ENCODE measurements at places on chromosomes 3 and 15.

DNA sequence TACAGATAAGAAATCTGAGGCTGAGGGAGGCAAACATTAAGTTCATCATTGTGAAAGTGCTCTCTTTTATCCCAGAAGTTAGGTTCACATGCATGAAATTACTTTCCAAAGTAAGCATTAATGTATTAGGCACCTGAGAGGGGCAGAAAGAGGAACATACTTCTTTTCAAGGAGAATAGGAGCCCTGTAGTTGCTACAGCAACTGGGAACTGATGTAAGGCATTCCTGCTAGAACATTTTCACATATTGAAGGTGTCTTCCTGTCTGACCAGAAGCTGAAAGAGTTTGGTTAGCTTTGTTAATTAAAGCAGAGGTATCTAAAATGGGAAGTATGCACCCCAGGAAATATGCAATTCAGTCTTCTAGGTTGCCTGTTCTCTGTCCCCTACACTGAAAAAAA is 65.5 kb upstream of the ZBTB20 start:
- DNase-seq, result no peak

DNA sequence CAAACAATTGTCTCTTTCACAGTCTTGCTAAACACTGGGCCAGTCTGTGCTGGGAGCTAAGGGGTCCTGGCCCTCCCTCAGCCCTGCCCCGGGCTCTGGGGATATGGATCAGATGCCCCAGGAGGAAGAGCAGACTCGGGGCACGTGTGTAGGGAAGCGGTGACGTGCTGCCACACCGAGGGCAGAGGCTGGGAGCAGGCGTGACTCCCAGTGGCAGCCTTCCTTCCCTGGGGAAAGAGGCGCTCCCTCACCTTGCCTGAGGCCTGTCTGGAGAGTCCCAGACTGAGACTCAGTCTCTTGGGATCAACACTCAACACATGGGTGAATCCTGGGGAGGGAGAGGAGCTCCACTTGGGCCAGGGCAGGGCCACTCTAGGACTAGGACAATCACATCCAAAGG is 54.1 kb upstream of the GRIP2 start:
- no peak for DNase-seq

GRCh38 chr3:119302697-119303551 is 8.7 kb downstream of the ARHGAP31 start:
- DNase-seq, result peak; percentile 61

- no peak for DNase-seq
Measured at GRCh38 chr3:197549261-197549885, 6.4 kb downstream of the BDH1 start.

GRCh38 chr3:115685097-115685496 is 61.8 kb downstream of the GAP43 start:
- no peak for DNase-seq

DNA sequence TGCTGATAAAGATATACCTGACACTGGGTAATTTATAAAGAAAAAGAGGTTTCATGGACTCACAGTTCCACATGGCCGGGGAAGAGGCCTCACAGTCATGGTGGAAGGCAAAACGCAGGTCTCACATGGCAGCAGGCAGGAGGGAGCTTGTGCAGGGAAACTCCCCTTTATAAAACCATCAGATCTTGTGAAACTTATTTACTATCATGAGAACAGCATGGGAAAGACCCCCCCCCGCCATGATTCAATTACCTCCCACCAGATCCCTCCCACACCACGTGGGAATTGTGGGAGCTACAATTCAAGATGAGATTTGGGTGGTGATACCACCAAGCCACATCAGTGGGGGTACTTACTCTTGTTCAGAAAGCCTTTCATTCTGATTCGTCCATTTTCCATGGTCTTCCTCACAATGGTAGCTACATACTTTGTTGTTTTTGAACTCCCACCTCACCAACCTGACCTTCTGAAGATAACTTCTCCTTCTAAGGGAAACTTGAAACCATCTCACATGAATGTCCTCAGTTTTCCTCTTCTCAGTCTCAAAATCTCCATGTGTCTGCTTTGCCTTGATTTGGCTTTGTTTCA is 275.6 kb upstream of the PROK2 start:
- no peak for DNase-seq

DNA sequence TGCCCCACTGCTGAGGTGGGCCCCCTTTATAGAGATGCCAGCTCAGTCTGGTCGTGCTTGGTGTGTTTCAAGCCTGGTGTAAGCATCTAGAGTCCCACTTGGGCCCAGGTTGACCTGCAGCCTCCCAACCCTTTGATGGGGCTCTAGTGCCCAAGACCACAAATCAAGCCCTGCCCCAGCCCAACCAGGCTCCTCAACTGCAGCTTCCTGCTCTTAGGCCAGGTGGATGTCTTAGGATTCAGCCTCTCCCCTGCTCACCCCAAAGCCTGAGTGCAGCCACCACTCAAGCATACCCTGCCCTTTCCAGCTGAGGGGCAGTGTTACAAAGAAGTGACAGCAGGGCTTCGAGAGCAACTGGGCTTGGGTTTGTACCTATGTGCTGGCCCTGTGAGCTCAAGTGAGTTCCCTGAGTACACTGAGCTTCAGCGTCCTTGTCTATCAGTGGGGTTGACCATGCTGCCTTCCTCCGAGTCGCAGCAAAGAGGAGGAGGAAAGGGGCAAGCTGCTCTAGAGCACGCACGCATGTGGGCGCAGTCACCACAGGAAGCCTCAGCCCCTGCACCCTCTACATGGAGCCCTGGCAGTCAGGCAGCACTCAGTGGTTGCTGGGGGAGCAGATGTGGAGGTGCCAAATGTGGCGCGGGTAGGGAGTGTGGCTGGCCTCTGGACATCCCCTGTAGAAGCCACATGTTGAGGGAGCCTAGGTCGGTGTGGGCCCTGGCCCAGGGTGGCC is 120.7 kb downstream of the EEFSEC start:
- DNase-seq, result no peak

GRCh38 chr3:53501178-53501577 is 6.8 kb downstream of the CACNA1D start:
- DNase-seq, result no peak

GRCh38 chr15:57030011-57030410 is 111.6 kb downstream of the TCF12 start:
- DNase-seq, result no peak

DNA sequence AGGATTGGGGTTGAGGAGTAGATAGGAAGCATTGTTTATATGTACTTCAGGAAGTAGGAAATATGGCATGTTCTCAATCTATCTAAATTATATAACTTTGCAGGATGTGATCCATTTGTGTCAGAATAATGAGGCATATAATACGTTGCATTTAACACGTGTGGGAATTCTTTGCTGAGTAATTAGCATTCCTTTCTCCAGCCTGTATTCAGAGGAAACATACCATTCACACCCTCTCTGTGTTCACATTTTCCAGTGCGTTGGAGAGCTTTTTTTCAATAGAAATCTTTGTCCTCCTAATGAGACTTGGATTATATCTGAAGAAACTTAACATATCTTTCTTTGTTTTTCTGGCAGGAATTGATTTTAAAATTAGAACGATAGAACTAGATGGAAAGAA is 33.0 kb upstream of the APH1B start:
- DNase-seq, result peak; percentile 83

DNA sequence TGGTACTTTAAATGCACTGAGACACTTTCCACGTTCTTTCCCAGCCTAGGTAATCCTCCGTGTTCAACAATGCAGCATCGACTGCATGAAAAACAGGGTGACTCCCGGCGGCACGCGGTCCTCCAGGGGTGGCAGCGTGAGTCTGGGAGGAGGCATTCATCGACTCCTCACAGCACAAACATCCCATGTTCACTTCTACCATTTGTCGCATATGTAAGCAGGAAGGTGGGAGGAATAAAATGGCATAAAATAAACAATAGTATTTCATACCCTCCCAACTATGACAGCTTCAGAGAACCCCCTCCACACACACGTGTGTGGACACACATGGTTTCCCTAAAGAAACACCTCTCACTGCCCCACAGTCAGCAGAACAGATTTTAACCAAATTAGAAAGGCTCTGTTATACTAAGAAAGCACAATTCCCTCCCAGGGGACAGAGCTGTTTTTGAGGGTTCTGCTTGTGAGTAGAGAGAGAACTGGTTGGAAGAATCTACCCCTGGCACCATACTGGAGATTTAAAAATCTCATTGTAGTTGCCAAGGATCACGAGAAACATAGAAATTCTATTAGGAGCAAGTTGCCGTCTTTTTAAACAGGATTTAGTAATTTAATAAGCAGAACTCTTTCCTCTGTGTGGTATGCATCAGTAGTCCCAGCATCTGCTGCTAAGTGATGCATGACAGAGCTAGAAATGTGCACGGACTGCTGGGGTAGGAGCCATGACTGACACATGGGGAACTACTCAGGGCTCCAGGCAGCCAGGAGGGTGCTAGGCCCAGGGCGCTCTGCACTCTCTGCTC is 6.0 kb downstream of the FAM43A start:
- peak; percentile 30 for DNase-seq

DNA sequence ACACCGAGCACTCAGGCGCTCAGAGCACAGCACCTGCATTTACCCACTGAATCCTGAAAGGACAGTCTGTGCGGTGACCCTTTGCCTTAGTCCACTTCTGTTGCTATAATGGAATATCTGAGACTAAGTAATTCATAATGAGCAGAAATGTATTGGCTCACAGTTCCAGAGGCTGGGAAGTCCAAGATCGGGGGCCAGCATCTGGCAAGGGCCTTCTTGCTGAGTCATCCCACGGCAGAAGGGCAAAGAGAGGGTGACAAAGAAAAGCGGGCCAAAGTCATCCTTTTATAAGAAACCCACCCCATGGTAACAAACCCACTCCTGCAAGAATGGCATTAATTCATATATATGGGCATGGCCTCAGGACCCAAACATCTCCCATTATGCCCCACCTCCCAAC is 27.7 kb downstream of the POC1A start:
- no peak for DNase-seq

GRCh38 chr3:48194446-48195071 is 6.3 kb upstream of the CDC25A start:
- DNase-seq, result peak; percentile 65

- peak; percentile 3 for DNase-seq
Measured at GRCh38 chr15:72387741-72388140, 10.4 kb upstream of the TMEM202 start.

DNA sequence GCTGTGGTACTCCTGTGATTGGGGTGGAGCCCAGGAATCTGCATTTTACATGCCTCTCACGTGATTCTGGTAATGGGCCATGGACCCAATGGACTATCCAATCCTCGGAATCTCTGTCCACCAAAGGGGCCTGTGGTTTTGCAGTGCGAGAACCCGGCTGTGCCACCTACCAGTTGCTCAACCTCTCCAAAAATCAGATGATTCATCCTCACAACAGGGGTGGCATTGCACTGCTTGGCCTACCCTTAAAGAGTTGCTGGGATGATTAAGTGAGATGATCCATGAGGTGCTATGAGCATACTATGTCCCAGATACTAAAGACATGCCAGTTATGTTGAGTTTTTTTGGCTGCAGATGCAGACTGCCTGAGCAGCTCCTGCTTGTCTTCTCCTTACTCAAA is 5.1 kb downstream of the ANP32A start:
- peak; percentile 40 for DNase-seq

DNA sequence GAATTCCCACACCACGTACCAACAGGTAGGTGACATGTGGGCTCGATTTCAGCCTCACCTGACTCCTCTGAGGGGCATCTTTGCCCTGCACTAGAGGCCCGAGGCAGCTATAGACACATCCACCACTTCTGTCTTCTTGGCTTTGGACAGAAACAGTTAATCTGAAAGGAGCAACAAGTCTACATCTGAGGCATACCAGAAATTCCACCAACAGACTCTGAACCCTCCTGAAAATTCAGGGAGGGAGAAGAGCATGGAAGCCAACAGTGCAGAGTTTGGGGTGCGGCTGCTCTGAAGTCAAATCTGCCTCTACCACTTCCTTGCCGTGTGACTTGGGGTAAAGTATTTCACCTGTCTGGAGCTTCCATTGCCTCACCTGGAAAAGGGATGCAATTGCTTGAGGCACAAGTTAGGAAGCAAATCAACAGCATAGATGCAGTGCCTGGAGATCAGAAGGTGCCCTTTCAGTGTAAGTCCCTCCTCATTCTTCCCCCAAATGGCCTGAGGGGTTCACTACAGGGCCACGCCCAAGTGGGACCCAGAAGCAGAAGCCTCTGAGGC is 119.8 kb downstream of the SHQ1 start:
- no peak for DNase-seq

DNA sequence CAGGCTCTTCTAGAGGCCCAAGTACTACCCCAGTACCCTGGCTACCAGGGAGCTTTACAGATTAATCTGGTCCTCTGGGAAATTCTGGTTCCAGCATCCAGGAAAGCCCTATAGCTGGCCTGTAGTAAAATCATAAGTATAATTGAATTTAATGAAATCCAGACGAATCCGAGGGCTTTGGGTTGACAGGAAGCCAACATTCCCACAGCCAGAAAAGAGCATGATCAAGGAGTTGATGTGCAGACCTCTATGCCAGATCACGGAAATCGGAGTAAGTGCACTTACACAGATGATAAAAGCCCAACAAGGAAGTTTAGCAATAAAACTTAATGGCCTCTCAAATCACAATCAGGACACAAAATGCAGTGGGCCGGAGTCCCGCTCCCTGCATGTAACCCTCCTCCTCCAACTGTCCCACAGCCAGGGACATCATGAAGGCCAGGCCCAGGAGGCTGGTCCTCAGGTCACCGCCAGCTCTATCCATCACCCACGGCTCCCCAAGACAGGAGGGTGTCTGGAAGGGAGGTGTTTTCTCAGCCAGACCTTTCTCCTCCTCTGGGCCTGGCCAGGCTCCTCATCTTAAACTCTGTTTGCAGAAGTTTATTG is 62.8 kb upstream of the SEC22A start:
- DNase-seq, result peak; percentile 70

GRCh38 chr3:196969660-196970546 is 1.3 kb upstream of the PIGZ start:
- peak; percentile 49 for DNase-seq

DNA sequence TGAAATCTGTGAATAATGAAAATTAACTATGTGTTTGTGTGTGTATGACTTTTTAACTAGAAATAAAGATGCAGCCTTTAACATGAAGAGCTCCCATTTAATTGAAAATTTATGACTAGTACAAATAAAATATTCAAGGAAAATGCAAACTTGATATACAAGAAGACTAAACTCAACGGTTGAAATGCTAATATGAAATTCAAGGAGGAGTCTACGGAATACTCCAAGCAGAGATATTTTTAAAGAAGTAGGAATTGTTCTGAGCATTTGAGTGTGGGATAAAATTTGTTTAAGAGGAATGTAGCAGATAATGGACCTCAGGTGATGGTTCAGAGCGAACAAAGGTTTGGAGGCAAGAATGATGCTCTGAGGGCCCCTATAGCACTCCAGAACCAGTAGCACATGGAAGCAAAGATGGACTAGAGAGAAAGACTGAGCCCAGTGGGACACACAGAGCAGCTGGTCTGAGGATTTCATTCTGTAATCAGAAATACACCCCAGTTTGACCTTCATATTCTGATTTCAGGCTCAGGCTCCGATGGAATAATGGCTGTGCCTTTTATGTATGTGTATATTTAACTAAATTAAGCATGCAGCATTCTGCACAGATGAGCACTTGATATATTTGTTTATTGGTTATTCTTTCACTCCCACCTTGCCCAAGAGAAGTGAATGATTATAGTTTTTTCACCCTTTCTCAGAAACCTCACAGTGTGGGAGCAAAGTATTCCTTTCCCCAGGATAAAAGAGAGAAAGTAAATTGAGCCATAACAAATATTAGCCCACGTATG is 227.1 kb downstream of the ZPLD1 start:
- no peak for DNase-seq

Measured in fibroblast of skin of right biceps (primary cell).